Activated naive CD4-positive, alpha-beta T cell (primary cell): ENCODE measurements at places on chromosomes 1 and 21.

GRCh38 chr21:45998276-45998701, 16.7 kb downstream of the COL6A1 start:
- DNase-seq: no peak

DNA sequence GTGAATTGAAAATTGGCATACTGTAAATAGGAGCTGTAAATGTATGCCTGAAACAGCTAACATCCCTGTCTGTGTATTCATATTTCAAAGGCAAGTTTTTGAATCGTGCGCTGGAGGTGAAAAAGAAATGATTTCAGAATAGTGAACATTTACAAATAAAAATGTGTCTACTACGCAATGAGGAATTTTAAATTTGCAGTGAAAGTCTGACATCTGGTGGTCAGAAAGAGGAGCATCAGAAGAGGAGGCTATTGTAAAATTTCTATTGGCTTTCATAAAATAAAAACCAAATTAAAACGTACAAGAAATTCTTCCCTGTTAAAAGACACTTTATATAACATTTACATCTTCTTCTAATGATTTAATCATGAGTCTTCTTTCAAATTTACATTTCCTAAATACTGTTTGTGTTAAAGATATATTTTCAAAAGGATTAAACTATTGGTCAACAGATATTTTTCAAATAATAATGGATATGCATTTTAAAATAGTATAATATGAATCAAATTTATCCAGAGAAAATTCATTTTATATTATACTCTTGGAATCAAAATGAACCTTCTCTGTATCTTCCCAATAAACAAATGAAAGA, 113.7 kb upstream of the RRP15 start:
- DNase-seq: no peak

DNA sequence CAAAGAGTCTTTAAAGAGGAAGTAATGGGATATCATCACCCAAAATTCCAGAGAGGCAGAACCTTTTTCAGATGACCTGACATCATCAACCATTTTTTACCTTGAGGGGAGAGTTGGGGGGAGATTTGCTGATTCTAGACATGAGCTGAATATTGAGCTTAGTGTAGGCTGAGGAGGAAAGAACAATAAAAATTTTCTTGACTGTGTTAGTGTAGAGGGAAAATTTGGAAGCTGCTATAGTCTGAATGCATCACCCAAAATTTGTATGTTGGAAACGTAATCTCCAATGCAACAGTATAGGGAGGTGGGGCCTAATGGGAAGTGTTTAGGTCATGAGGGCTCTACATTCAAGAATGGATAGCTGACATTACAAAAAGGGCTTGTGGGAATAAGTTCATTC, 17.8 kb upstream of the CD84 start:
- no peak for DNase-seq

- DNase-seq: no peak
These were observed 115.0 kb downstream of the TSEN15 start for GRCh38 chr1:184166485-184166884.

GRCh38 chr21:38179511-38179910, 77.3 kb upstream of the KCNJ15 start:
- DNase-seq: no peak

DNA sequence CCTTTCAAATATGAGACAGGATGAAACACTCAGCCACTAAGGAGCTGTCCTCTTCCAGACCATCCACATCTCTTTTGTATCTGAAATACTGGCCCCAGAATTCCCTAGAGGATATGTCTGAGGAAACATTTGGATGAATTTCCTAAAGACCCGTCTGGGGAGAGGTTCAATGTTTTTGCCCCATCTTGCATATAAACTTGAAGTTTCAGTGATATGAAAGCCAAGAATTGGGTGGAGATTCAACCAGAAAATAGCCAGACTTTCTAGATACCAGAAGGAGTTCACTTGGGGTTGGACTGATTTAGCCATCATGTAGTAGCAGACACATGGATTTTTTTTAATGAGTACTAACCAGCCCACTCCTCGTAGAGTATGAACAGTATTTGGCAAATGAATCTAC, 182.0 kb downstream of the PLPP3 start:
- no peak for DNase-seq

DNA sequence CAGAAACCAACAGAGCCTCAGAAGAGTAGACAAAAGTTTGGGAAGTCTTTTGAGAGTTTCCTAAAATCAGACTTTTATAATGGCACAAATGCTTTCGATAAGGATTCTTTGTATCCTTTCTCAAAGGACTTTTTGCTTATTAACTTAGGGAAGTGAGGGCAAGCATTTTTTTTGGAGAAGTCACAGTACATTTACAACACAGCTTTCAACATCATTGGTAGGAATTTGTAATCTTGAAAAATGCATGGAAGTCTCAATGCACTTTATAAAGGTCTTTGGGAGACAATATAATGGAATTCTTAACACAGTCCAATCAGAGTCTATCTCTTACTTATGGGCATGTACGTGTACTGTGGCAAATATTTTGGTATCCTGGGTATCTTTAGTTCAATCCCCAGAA, 325.8 kb upstream of the NR5A2 start:
- DNase-seq: no peak

DNA sequence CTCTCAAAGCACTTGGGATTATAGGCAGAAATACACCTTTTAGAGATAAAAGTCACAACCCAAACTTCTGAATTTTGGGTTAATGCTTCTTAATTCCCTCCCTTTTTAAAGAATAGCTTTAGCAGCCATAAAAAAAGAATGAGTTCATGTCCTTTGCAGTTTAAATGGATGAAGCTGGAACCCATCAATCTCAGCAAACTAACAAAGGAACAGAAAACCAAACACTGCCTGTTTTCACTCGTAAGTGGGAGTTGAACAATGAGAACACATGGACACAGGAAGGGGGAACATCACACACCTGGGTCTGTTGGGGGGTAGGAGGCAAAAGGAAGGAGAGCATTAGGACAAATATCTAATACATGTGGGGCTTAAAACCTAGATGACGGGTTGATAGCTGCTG, 55.8 kb downstream of the SLC27A3 start:
- DNase-seq: no peak

DNA sequence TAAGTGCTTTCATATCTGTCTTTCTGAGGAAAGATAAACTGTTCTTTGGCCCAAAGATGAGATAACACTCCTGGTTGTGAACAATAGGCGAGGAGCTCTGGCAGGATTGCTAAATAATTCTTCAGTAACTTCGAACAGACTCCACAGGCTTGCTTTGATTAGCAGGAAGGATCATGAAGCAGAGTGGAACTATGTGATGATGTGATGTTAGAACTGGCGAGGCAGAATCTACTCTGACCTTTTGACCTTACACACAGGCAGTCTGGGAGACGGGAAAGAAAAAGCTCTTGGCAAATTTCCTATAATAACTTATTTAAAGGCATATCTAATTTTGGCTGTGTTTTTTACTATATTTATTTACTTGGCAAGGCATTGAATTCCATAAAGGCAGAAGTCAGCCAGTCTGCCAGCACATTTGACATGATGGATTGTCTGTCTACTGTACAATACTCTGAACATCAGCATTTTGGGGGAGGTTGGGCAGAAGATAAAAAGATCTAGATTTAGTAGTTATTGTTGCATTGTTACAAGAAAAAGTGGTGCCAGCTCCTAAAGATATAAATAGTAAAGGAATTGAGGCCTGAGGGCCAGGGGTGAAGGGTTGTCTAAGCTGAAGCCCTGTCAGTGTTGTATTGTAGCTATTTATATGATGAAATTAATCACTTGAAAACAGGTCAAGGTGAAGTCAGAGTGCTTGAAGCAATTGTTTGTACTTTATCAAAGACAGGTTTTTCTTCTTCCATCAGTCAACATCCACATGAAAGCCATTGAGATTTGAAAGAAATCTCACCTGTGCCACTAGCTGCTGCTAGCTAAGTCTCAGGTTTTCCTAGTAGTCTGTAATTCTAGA, 708.8 kb downstream of the LTN1 start:
- DNase-seq: no peak

DNA sequence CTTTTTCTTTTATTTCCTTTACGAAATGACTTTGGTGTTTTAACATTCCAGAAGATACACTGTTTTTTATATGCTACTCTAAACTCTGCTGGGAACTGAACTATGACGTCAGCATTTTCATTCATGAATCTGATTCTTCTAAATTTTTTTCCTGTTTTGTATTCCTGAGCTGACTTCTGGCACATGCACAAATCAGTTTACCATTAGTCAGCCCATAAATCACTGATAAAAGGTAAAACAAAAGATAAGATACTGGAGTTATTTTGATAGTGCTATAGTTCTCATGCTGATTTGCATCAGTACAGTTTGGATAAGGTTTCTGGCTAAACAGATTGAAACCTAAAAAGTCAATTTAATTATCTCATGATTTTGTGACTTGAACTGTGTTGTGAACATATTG, 10.4 kb downstream of the CAMTA1 start:
- DNase-seq: no peak

GRCh38 chr1:199226163-199226562, 587.3 kb downstream of the PTPRC start:
- DNase-seq: no peak

GRCh38 chr21:45468051-45468970, 63.3 kb downstream of the COL18A1 start:
- DNase-seq: no peak

DNA sequence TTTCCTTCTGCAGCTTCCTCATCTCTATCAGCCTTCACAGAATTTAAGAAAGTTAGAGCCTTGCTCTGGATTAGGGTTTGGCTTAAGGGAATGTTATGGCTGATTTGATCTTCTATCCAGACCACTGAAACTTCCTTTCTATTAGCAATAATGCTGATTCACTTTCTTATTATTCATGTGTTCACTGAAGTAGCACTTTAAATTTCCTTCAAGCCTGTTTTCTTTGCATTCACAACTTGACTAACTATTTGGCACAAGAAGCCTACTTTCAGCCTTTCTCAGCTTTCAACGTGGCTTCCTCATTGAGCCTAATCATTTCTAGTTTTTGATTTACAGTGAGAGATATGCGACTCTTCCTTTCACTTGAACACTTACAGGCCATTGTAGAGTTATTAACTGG, 528.5 kb downstream of the PLPP3 start:
- no peak for DNase-seq

- DNase-seq: no peak
These were observed 624.5 kb upstream of the USP24 start for GRCh38 chr1:55839626-55840025.

DNA sequence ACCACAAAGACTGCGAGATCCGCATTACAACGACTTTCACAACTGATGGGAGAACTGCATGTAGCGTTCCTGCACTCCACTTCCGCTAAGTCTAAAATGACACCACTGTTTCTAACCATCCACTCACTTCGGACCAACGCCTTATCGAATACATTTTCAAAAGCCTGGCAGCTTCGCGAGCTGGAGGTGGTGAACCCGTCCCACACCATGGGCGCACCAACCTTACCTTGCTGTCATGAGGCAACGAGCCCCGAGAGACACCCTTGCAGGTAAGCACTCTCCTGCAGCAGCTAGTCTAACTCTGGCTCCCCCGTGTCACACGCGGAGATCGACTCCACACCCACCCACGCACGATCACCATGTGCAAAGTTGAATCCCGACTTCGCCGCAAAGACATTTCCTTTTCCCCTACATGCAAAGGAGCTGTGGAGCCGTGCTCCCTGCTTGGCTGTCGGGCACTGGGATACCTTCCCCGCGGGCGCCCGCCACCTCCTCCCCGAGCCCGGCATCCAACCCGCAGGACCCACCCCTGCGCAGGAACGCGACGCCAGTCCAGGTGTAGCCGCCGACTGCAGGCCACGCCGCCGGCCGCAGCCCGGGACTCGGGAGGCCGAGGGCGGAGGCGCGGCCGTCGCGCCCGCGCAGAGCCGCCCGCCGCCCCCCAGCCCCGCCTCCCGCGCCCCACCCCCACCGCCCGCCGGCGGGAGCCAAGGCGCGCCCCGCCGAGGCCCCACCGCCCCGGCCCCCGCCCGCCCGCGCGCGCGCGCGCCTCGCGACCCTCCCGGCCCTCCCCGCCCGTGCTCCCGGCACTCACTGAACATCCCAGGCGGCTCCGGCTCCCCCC, 629 bp downstream of the TAF5L start:
- DNase-seq: peak; percentile 20

GRCh38 chr21:45560106-45561021, 18.1 kb upstream of the SLC19A1 start:
- no peak for DNase-seq

- DNase-seq: no peak
These were observed 34.8 kb upstream of the TENT5C start for GRCh38 chr1:117570988-117571409.

- DNase-seq: no peak
These were observed 26.9 kb downstream of the ATP8B2 start for GRCh38 chr1:154352245-154352580.

- DNase-seq: no peak
These were observed 160.1 kb downstream of the FASLG start for GRCh38 chr1:172818841-172819527.

- DNase-seq: no peak
These were observed 4.8 kb downstream of the FAM110D start for GRCh38 chr1:26163684-26164035.

- no peak for DNase-seq
These were observed 4.1 kb upstream of the TIAM1 start for GRCh38 chr21:31348188-31348587.

DNA sequence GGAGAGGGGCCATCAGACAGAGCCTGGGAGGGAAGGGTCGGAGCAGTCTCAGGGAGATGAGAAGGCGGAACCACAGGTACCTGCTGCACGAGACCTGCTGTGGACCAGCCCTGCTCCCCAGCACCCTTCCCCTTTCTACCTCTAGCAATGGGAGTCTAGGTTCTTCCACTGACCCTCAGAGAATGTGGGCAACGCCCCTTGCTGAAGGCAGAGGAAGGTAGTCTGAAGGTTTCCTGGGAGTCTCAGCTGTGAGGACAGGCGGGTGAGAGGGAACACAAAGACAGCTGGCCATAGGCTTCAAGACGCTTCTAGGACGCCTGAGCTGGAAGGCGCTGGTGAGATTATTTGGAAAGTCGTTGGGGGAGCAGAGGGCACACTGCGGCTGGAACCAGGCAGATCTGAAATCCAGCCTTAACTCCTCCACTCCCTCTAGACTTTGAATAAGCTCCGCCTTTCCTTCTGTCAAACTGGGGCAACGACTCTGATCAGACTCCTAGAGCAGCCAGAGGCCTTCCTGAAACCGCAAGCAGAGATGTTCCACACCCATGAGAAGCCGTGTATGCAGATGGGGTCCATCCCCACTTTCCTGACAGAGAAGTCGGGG, 18.1 kb downstream of the SLC45A3 start:
- no peak for DNase-seq

GRCh38 chr21:45549626-45550463, 7.6 kb upstream of the SLC19A1 start:
- no peak for DNase-seq

DNA sequence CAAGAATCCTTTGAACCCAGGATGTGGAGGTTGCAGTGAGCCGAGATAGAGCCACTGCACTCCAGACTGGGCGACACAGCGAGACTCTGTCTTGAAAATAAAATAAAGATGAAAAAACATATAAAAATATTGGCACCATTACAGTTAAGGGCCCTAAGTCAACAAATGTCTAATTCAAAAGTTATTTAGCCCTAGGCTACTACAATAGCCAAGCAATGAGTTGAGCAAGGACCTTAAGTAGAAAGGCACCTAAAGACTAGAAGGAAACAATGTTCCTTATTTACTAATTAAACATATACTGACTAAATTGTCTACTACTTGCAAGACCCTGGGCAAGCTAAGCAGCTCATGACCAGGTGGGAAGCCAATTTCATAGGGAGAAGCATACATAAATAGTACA, 4.1 kb downstream of the PIK3R3 start:
- DNase-seq: no peak
